ENCODE measurements at places on chromosomes 12 and 14.

GRCh38 chr12:1470051-1470450 lies 124.3 kb downstream of the FBXL14 start:
- DNase-seq: no peak

DNA sequence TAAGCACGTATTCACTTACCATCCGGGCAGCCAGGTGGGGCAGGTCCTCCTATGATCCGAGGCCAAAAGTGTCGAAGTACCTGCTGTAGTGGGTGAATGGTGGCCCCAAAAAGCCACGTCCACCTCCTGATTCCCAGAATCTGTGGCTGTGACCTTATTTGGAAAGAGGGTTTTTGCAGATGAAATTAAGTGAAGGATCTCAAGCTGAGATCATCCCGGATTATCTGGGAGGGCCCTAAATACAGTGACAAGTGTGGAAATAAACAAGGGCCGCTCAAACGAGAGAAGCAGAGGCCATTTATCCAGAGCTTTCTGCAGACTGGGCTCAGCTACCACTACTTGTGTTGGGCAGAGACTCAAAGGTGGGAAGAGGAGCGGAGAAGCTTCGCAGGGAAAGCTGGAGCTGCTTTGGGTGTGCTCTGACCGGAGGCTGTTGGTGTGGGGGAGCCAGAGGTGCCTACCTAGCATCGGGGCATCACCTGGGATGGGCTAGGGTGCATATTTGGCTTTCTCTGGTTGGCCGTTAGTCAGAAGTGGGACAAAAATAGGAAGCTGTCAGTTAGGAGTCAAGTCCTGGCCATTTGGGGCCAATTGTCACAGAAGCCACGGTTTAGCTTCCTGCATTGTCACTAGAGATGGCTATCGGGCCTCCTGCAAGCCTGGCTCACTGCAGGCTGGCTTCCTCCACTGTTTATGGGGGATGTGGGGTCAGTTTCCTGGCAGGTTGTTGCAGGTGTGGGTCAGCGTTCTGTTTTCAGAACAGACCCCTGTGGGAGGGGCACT lies 27.8 kb upstream of the DLK1 start:
- DNase-seq: no peak

DNA sequence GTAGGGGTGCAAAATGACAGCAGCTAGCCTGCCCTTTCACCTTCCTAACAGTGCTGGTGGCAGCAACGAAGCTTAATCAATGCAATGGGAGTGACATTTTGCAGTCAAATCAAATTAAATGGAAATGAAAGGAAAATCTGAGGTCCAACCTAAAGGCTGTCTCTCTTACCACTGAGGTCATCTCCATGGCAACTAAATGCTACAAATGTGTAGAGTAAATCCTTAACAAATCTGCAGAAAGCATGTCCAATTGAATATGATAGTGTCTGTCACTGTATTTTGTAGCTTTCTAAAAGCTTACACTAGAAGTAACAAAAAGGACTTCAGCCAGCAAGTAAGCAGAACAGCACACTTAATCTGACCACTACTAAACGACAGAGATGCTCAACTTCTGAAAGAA lies 488.8 kb downstream of the BCAT1 start:
- DNase-seq: no peak

- DNase-seq: peak; percentile 15
These were observed 244.0 kb upstream of the DAAM1 start for GRCh38 chr14:58944343-58944967.

DNA sequence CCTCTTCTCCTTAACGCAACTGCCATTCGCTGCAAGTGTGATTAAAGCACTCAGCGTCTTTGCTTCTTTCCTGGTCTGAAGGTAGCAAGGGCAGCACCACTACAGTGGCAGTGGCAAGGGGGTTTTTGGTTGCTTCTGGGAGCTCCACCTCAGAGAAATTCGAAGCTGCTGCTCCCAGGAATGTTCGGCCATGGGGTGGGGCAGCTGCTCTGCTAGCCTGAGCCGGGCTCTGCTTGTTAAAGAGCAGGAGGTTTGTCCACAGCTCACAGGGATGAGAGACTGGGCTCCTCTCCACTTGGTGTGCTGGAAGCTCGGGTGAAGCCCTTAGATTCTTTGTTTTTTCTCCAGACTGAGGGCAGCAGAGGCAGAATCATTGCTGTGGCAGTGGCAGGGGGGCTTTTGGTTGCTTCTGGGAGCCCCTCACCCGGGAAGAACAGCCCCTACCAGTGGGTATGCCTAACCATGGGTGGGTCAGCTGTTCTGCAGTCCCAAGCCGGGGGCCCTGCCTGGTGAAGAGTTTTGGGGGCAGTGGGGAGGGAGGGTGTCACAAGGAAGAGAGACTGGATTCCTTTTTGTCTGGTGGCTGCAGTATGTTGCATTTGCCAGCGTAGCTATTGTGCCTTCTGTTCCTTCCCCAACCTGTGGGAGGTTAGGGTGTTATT lies 340.2 kb downstream of the AEBP2 start:
- DNase-seq: no peak

GRCh38 chr12:50609292-50609874 lies 104.6 kb downstream of the DIP2B start:
- no peak for DNase-seq

- DNase-seq: no peak
These were observed 96.7 kb upstream of the PLEKHA5 start for GRCh38 chr12:19032826-19033225.

DNA sequence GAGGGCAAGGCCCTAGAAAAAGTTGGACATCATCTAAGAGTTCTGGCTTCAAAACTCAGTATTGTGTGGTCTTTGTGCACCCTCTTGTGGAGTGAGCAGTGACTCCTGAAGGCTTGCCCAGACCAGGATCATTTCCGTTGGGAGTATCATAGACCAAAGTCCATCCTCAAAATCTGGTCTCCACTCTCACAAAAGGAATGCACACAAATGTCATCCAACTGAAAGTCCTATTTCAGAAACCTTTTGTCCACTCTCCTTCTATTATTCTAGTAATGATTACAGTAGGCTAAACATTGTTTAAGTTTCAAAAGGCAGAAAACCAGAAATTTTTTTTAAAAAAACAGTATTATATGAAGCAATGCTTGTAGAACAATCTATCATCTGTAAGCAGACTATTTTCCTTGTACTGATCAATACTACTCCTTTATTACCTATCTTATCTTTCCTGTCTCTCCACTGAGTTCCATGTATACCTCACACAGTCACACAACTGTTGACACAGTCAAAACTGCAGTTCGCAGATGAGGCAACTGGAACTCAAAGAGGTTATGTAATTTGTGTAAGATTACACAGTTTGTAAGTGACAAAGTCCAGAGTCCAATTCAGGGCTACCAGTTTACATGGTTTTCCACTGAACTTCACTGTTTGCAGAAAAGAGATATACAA lies 41.4 kb downstream of the COX16 start:
- peak; percentile 77 for DNase-seq

- no peak for DNase-seq
These were observed 37.3 kb downstream of the VDR start for GRCh38 chr12:47867495-47867941.

GRCh38 chr12:42756841-42757623 lies 167.5 kb upstream of the PRICKLE1 start:
- DNase-seq: peak; percentile 89
